ENCODE measurements at places on chromosomes 5 and 9.
A peak's percentile ranks its signal among the peaks of the same experiment; 100 is the strongest.

GRCh38 chr5:128538250-128539037 is 399 bp upstream of the FBN2 start:
- DNase-seq: peak; percentile 80

DNA sequence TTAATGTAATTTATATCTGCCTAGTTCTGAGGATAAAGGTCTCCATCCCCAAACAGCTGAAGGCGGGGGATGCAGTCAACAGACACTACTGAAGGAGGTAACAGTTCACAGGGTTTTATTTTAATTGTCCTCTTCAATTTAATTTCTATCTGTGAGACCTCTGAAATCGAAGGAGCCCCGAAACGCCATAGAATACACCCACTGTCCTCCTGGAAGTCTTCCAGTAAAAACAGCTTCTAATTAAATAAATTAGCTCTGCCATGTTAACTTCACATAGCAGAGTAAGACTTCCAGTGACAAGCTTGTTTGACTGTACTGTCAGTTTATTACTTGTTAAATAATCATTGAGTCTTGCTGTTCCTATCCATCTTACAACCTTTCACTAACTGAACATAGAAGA is 193.5 kb downstream of the SEC61B start:
- no peak for DNase-seq

- DNase-seq: no peak
Measured at GRCh38 chr9:117076571-117077290, 338.1 kb downstream of the ASTN2 start.

DNA sequence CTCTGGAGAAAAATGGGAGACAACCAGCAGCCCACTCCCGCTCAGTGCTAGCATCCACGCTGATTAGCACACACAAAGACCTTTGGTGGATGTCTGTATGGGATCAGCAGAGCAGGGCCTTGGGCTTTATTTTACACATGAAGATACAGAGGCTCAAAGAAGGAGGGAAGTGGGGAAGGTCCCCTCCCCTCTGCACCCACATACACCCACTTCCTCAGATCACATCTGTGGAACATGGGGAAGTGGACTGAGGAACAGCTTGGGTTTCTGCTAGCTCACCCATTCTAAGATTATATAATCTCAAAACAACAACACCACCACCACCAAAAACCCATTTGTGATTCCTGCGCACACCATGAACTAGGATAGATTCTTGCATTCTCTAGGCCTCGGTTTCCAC is 14.0 kb downstream of the GGTA1 start:
- no peak for DNase-seq

DNA sequence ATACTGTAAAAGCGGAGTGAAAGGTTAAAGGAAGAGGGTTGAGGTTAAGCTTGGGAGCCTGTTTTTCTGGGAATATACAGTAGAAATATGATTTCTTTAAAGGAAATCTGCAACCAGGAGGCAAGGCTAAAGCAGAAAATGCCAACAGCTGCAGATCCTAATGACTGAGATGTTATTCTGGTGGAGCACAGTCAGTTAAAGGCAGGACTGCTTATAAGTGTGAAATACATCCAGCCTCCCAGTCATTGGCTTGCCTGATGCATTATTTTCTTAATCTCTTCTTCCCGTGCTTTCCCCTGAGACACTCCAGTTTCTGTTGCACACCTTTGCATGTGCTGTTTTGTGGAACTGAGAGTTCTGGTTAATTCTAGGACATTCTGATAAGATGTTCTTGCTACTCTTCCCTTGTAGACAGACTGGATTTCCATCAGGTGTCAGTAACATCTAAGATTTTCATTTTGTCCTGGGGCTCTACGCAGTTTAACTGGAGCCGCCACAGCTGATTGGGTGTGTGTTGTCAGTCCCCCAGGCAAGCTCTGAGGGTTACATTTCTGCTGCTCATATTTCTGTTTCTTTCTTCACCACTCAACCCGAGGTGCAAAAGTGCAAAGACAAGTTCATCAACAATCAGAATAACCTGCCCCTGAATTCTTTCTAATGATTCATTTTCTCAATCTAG is 44.4 kb downstream of the CAST start:
- no peak for DNase-seq

- peak; percentile 88 for DNase-seq
Measured at GRCh38 chr5:95861221-95861863, 38.8 kb upstream of the GLRX start.

DNA sequence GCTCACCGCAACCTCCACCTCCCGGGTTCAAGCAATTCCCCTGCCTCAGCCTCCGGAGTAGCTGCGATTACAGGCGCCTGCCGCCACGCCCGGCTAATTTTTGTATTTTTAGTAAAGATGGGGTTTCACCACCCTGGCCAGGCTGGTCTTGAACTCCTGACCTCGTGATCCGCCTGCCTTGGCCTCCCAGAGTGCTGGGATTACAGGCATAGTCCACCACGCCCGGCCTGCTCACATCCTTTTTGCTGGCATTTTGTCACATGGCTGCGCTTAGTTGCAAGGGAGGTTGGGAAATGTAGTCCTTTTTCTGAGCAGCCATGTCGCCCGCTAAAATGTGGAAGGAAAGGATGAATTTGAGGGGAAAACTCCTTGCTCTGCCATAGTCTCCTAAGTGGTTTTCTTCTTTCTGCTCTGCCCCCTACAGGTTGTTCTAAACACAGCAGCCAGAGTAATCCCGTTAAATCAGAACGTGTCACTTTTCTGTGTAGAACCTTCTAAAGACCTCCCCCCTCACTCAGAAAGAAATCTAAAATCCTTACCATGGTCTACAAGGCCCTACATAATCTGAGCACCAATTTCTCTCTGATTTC is 57.8 kb upstream of the HSPA9 start:
- peak; percentile 57 for DNase-seq

All from fibroblast of skin of left biceps (primary cell).